ENCODE measurements at places on chromosomes 2 and 18. TPM values are rescaled to one million over a fixed set of nuclear protein-coding genes. Genes with fewer than 3 reads are reported as not detected.

DNA sequence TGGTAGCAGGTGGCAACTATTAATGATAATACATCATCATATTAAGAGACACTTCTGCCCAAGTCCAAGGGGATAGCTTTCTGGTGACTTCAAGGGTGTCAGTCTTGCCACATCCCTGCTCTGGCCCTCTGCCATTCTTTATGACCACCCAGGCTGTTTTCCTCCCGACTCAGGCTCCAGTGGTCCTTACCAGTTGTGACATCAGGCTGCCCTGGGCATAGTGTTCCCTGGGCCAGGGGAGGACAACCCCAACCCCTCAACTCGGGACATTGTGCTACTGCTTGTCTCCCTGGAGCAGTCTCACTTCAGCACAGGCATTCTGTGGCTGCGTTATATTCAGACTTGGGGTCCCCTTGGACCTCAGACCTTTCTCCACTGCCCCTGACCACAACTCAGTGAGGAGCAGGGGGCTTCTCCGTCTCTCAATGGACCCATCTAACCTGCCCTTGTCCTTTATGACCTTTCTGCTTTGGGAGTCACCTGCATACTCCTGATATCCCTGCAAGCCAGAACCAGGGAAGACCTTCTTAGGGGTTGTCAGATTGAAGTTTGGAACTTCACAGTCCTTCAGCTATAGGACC lies 12.8 kb downstream of the DNAJB2 start:
- no peak for DNase-seq

LYG1 gene
- not detected for total RNA-seq

DNA sequence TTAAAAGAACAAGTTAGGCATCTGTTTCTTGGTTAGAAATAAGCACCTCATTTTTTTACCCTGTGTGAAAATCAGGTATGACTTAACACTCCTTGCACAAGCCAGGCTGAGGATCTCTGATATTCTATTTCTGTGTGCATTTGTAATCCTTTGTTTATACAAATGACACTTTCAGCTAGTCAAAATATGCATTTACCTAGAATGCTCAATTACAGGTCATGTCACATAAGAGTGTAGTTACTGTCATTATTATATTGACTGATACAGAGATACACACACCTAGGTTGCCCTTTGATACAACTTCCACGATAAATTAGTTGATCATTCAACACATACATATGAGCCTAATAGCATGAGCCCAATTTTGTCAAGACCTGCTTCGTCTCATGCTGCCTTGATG lies 144.3 kb downstream of the CHST9 start:
- DNase-seq, result no peak

DNA sequence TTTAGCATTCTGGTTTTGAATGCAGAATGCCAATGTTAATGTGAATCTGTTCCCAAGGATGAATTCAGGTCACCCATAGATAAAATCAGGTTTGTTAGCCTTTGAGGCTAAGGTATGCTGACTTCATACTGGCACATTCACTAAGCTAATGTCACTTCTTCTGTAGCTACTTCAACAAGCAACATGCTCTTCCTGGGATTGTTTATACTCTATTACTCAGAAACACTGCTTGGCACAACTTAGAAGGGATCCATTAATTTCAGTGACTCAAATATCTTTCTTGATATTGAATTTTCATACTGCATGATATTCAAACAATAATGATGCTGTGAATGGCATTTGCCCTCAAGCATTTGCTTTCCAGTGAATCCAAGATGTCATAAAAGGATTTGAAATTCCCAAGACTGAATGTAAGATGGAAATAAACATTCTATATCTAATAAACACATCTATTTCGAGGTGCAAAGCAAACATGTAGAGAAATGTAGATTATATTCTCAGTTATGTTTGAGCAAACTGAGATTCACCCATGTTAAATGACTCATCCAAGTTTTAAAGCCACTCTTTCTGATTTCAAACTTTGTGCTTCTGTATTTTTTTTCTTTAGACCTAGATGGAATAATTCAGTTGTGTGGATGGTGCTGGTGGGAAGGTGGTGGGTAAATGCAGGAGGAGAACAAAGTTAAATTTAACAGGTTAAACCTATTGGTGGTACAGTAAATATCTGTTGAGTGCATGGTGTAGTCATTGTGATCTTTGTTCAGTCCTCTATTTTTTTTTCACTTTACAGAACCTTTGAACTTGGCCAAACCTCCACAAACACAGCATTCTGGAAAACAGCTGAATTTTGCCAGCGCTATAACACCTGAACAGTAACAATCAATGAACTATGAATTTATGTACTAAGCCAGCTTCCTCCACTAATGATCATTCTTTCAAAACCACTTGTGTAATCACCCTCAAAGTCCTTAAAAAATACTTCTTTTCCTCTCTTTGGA lies 162.1 kb upstream of the XIRP2 start:
- no peak for DNase-seq

- DNase-seq, result no peak
Measured at GRCh38 chr2:101796825-101797600, 99.5 kb downstream of the MAP4K4 start.

C2orf66 gene
- total RNA-seq, result not detected

HRH4 gene
- not detected for total RNA-seq

RIT2 gene
- not detected for total RNA-seq

GRCh38 chr18:40109252-40110049 lies 1845.6 kb upstream of the PIK3C3 start:
- DNase-seq, result no peak

- no peak for DNase-seq
Measured at GRCh38 chr2:187224989-187225388, 223.1 kb downstream of the CALCRL start.
